ENCODE measurements at places on chromosomes 6 and 20.

DNA sequence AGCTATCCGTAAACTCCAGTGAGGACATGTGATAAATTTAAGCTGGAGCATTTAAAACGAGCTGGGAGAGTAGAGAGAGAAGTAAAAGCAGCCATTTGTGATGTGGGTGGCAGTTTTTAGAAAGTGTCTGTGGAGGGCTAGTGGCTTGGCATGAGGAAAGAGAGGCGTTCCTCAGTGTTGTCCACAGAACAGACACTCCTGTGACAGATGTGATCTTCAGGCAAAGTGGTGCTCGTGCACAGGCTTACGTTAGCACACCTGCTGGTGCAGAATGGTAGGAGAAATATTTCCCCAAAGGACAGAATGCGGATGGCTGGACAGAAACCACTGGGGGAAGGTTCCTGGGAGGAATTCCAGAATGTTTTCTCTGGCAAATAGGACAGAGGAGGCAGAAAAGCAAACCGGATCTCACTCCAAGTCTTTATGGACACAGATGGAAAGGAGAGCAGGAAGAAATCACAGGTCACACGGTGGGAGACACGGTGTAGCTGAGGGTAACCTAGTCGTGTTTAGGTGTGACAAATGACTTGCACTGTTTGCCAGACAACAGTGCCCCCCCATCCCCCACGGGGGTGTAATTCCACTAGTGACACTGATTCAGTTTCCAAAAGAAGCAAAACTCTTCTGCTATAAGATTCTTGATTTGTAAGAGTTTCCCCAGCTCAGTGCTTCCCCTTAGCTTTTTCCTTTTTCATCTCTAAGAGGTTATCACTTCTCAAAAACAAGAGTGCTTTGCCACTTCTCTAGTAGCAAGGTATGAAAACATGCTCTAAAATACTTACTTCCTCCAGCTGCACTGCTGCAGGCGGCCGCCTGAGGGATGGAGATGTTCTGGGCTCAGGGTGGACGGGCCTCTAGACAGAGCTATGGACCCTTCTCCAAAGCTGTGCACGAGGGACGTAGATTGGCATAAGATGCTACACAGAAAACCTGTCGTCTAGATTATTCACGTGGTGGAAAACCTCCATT is 293.2 kb downstream of the QKI start:
- no peak for DNase-seq

DNA sequence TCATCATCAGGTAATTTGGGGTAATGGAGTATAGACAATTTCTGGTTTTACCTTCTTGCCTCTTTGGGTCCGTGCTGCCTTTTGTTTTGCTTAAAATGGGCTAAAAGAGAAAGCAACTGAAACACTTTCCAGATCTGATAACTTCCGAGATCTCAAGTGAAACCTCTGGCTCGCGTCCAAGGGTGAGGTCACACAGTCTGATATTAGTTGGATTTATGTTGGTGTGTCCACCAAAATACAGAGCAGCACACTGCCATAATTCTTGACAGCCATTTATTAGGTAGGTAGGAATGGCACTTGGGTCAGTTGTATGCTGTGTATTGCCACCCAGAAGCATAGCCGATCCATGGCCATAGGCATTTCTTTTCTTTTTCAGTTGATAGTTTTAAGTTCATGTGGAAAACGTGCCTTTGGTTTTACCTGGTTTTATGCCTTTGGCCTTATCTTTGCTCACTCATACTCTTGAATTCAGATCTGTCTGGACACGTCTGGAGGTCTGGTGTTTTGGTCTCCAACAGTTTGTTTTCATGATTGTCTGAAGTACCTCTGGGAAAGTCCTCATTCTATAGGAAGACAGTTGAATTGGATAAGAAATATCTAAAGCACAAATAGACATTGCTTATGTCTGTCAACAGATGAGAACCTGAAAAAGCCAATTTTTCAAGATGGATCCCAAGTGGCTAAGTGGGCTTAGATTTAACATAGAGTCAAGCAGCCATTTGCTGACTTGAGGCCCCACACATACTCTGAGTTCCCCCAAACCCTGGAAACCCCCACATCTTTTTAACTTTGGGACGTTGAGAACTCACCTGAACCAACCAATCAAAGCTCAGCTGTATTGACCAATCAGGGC is 320.8 kb downstream of the SOX4 start:
- peak; percentile 42 for DNase-seq

GRCh38 chr6:165181951-165182414 is 127.4 kb downstream of the C6orf118 start:
- DNase-seq: no peak

- DNase-seq: no peak
Observed at GRCh38 chr6:82616386-82617028, 252.9 kb downstream of the TPBG start.

GRCh38 chr20:47741669-47742608 is 43.3 kb downstream of the SULF2 start:
- DNase-seq: no peak

Data from stimulated activated CD4-positive, alpha-beta T cell treated with anti-CD3 and anti-CD28 coated beads, Interleukin-12 subunit alpha, Interleukin-12 subunit beta, amount 100 ng/mL, for 4 hours (primary cell).